CD4-positive, alpha-beta T cell (primary cell): ENCODE measurements at places on chromosomes 6 and 20.

DNA sequence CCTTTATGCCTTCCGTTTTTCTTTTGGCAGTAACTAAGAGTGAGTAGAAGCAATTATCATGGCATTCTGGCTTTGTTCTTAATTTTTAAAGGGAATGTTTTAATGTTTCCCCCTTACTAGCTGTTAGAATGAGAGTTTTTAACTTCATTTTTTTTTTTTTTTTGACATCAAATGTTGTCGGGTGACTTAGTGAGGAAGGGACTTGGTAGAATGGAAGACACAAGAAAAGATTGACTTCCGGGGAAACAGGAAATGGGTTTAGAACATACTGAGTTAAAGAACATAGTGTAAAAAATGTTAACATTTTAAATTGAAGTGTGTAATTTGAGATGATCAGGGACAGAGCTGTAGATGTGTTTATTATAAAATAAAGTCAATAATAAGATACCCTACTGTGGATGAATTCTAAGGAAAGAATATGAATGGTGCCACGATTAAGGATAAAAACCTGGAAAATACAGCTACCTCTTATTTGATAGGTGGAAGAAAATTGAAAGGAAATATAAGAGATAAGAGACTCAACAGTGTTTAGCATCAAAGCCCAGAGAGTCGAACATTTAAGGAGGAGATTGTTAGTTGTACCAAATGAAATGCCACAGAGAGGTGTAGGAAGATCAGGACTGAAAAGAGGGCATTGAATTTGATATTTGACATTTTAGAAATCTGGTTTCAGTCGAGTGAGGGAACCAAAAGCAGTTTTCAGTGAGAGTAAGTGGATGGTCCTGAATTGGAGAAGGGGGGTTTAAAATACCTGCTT lies 9.4 kb downstream of the HSF2 start:
- DNase-seq: no peak

DNA sequence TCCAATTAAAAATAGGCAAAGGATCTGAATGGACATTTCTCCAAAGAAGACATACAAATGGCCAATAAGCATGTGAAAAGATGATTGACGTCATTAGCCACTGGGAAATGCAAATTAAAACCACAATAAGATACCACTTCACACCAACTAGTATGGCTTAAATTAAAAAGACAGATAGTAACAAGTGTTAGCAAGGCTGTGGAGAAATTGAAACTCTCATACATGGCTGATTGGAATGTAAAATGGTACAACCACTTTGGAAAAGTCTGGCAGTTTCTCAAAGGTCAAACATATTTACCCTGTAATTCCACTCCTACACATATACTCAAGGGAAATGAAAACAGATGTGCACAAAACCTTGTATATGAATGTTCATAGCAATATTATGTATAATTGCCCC lies 83.6 kb downstream of the CEP57L1 start:
- no peak for DNase-seq

- no peak for DNase-seq
Observed at GRCh38 chr20:50745634-50746137, 14.3 kb downstream of the PARD6B start.

DNA sequence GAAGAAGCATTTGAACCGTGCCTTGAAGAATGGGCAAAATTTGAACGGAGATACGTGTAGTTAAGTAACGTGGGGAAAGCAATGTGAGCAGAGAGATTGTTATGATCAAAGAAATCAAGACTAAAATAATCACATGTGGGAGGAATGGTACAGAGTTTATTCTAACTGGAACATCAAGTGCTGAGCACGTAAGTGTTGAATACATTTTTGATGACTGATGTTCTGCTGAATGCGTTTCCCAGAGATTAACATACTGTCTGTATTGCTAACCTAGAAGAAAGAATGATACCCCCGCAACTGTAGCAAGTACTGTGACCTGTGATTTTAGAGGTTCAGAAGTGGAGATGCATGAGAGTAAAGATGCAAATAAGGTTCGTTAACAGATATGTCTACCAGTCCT lies 146.9 kb upstream of the EPHA7 start:
- no peak for DNase-seq

- no peak for DNase-seq
Observed at GRCh38 chr6:86526238-86526637, 411.1 kb upstream of the HTR1E start.
